Right ventricle myocardium inferior (tissue), 1 donor: ENCODE measurements at places on chromosomes 16 and 17. TPM values are rescaled to one million over a fixed set of nuclear protein-coding genes. Genes with fewer than 3 reads are reported as not detected.

- DNase-seq, result no peak
Measured at GRCh38 chr17:75810216-75810615, 25.6 kb downstream of the UNK start.

DNA sequence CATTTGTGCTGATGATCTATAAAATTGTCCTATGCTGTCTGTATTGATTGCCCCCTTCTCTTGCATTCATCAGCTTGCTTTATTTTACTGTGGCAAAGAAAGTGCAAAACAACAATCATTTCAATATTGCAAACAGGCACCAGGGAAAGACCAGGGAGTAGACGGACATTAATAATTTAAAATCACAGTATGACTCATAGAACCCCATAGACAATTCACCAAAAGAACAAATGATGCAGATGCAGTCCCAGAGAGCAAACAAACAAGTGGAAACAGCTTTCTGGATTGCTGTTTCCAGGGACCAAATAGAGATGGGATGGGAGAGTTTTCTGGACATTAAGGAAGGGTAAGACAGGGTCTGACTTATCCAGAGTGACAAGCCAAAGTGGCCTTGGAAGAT is 70.1 kb downstream of the ABCC12 start:
- no peak for DNase-seq

GRCh38 chr17:72614476-72614870 is 478.0 kb downstream of the SLC39A11 start:
- DNase-seq, result no peak

GRCh38 chr17:58338841-58339754 is 10.5 kb upstream of the TSPOAP1 start:
- peak; percentile 78 for DNase-seq

- no peak for DNase-seq
Measured at GRCh38 chr16:78127130-78127529, 27.7 kb downstream of the WWOX start.

GRCh38 chr16:85042167-85042526 is 14.6 kb downstream of the KIAA0513 start:
- no peak for DNase-seq

GRCh38 chr17:57313097-57313835 is 56.9 kb downstream of the MSI2 start:
- DNase-seq, result no peak

GRCh38 chr17:80781807-80782277 is 209.8 kb upstream of the CHMP6 start:
- DNase-seq, result no peak

- no peak for DNase-seq
Measured at GRCh38 chr17:15112846-15113617, 152.1 kb downstream of the PMP22 start.

DNA sequence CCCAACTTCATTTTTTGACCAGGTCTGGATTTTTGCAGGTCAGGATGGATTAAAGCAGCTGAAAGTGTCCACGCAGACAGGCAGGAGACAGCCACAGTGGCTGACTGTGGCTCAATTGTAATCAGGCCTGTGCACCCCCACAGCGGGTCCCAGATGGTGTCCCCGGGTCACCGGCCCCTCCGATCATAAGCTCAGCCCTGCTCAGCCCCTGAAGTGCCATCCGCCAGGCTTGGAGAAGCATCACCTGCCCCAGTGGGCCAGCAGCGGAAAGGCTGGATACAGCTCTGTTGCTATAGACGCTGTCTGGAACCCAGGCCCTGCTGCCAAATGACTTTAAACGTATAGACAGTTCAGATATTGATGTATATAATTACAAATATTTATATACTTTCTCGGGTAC is 60.6 kb downstream of the RPH3AL start:
- DNase-seq, result peak; percentile 37

GRCh38 chr17:80468781-80469493 is 7.5 kb downstream of the NPTX1 start:
- DNase-seq, result peak; percentile 59

DNA sequence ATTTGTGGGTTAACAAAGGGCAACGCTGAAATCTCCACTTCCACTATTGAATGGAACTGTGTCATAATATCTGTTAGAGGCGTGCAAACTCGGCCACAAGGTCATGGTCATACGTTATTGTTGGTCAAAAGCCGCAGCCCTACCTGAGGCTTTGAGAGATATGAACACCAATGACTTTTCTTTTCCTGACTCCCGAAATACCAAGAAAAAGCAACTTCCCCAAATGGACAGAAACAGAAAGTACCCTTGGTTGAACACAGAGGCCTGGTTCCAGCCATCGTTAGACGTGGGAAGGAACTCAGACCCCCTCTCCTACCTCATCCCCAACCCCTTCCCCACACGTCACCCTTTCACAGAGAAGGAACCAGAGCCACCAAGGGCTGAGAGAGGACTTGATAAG is 1.4 kb upstream of the PIK3R5 start:
- DNase-seq, result no peak

GRCh38 chr16:54487933-54488332 is 201.3 kb upstream of the IRX3 start:
- no peak for DNase-seq

GRCh38 chr17:6254036-6254435 is 180.9 kb downstream of the AIPL1 start:
- no peak for DNase-seq

CNTNAP1 gene
- total RNA-seq, result 7.3 TPM

GLP2R gene
- total RNA-seq, result 0.24 TPM

DCXR gene
- total RNA-seq, result 175 TPM

NPIPA7 gene
- total RNA-seq, result 3.0 TPM

KREMEN2 gene
- total RNA-seq, result not detected

SPAG5 gene
- total RNA-seq, result 1.6 TPM

KRTAP2-2 gene
- total RNA-seq, result not detected
